Thymus (tissue), 14 donors: ENCODE measurements at places on chromosomes 11 and 22.

GRCh38 chr22:44186737-44187136 is 6.0 kb downstream of the PARVG start:
- no peak for DNase-seq

DNA sequence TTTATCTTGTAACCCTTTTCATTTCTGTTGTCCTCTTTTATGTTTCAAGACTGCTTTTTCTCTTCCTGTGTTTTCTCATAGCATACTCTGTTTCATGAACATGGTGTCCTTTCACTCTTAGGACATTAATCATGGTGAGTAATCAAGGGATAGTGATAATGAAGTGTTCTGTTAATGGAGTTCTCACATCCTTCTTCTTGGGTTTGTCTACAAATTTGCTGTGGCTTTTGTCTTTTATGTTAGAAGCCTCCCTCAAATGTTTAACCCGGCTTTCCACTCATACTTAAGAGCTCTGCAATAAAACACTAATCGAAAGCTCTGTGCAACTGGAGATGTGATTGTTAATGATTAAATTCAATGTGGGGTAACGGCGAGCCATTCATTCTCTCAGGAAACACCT is 593.6 kb downstream of the NELL1 start:
- DNase-seq: no peak

DNA sequence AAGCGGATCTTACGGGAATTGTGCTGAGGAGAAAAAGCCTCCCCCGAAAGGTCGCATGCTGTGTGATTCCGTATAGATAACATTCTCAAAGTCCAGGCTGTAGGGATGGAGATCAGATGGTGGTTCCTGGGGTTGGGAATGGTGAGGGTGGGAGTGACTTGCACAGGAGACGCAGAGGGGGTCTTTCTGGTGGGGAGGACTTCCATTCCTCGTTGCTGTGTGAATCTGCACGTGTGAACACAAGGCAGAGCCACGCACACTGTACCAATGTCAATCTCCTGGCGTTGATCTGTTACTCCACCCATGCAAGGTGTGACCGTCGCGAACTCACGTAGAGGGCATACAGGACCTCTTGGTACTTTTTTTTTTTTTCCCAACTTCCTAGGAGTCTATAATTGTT is 59.0 kb upstream of the KCNQ1OT1 start:
- no peak for DNase-seq

GRCh38 chr11:122030286-122030685 is 85.7 kb downstream of the BLID start:
- peak; percentile 8 for DNase-seq

DNA sequence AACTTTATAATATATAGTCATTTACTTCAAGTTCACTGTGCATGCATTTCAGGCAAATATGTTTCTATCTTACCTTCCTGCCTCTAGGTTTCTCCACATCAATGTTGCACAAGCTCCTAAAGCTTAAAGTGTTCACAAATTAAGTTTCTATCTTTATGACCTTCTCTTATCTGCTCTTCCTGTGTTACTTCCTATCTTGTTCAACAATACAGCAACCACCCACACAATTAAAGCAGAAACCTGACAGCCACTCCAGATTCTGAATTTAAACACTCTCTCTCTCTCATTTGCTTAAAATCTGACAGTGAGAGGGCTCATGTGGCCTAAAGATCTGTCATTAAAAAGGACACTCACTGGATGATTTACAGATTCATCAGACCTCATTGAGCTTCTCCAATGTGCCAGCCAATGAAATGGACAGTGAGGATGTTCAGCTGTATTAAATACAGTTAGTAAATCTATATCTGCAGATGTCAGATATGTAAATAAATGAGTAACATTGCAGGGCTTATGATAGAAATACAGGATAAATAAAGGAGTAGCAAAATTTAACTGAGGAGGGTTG is 10.9 kb downstream of the PDGFD start:
- no peak for DNase-seq

DNA sequence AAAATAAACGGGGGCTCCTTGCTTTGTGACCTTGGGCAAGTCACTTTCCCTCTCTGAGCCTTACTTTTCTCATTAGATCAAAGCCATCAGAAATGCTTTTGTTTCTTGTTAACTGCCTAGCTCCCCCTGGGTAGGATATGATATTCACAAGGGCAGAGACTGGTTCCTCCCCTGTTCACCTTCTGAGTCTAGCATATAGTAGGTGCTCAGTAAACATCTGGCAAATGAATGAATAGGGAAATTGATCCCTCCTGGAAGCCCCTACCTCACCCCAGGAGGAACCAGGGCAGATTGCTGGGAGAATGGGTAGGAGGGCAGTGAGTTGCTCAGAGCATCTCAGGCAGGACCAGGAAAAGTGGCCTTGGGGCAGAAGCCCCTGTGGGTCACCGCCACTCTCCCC is 6.6 kb upstream of the SAC3D1 start:
- DNase-seq: no peak

DNA sequence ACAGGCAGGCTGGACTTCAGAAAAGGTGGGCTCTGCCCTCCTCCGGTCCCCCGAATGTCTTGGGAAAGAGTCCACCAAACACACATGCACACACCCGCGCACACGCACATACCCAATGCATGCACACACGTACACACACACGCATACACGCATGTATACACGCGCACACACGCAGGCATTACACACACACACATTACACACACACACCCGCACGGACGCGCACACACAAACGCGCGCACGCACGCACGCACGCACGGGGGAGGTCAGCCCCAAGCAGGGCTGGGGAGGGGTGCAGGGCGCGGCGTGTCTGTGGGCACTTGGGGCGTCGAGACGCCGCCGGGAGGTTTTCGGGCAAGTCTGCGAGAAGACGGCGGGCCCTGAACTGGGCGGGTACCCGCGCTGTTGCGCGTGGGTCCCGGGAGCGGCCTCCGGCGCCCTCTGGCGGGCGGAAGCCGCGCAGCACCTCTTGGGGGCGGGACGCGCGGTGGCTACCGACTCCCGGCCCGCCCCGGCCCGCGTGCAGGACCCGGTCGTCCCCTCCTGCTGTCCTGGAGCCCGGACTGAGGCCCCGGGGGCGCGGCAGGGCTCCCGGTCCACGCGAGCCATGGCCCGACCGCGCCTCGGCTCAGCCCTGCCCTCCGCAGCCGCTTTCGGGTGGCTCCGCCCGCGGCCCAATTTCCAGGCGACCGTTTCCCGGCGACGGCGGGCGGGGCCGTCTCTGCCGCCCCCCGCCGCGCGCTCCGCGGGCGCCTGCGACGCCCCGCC is 3.6 kb downstream of the SEPTIN5 start:
- peak; percentile 73 for DNase-seq

DNA sequence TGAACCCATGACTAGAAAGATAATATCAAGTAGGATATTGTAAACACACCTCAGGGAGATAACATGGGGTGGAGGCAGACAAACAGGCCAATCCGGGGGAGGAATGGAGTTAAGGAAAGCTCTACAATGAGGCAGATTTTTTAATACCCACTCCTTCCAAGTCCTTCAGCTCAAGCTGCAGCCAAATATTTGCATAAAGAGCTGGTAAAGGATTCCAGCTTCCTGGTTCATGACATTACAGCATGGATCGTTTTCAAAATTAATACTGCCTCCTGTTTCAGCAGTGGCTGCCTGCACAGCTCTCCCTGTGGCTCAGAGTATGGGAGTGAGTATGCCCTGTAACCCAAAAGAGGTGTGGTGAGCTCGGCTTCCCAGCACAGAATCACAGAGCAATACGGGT is 5.1 kb downstream of the POU2AF3 start:
- no peak for DNase-seq

- peak; percentile 5 for DNase-seq
Measured at GRCh38 chr11:45209891-45210699, 63.7 kb downstream of the PRDM11 start.

DNA sequence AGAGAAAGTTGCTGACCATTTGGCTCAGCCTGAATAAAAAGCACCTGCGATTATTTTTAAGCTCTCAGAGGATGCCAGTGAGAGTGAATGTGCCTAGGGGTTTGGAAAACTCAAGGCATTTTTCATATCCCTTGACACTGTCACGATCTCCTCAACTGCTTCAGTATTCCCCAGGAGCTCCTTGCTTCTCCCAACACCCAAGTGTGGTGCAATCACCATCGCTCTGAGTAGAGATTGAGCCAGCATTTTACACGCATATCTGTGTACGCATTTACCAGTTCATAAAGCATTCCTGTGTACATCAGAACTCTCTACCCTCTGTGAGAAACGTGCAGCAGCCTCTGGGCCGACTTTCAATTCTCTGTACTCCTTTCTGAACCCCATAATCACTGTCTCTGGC is 1.3 kb downstream of the SRRD start:
- no peak for DNase-seq

- DNase-seq: no peak
Measured at GRCh38 chr11:120958185-120958584, 65.7 kb upstream of the TBCEL start.

- DNase-seq: no peak
Measured at GRCh38 chr22:44130076-44130711, 50.5 kb upstream of the PARVG start.

- DNase-seq: no peak
Measured at GRCh38 chr11:46099963-46100316, 21.3 kb downstream of the PHF21A start.

GRCh38 chr11:63816166-63816565 is 2.9 kb downstream of the SPINDOC start:
- DNase-seq: no peak

DNA sequence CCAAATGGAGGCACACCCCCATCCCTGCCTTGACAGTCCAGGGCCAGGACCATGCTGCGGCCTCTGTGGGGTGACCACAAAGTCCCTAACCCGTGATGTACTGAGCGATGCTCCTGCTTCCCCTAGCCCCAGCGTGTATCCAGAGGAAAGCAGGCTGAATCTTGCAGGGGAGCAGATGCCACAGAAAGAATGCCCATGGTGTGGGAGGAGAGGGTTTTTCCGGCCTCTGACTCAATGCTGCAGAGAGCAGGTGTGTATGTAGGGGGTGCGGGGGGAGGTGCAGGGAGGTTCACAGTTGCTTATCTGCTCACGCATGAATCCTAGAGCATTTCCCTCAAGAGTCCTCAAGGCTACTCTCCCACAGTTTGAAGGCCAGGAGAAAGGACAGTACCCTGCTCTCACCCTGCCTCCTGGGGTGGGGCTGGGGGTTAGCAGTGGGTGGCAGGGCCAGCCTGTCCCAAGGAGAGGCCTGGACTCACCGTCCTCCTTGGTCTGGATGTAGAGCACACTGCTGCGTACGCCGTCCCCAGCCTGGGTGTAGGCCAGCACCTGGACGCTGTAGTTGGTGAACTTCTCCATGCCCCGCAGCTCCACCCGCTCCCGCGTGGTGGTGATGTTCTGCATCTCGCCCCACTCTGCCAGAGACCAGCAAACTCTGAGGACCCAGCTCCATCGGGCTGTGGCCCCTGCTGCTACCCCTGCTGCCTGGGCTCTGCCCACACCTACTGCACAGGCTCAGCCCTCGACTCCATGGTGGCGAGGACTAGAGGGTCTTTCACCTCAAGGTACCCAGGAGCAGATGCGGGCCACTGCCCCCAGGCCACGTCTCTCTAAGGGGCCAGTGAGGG is 130.8 kb downstream of the CEP164 start:
- no peak for DNase-seq

- DNase-seq: no peak
Measured at GRCh38 chr11:72141066-72141465, 5.5 kb downstream of the FOLR3 start.

DNA sequence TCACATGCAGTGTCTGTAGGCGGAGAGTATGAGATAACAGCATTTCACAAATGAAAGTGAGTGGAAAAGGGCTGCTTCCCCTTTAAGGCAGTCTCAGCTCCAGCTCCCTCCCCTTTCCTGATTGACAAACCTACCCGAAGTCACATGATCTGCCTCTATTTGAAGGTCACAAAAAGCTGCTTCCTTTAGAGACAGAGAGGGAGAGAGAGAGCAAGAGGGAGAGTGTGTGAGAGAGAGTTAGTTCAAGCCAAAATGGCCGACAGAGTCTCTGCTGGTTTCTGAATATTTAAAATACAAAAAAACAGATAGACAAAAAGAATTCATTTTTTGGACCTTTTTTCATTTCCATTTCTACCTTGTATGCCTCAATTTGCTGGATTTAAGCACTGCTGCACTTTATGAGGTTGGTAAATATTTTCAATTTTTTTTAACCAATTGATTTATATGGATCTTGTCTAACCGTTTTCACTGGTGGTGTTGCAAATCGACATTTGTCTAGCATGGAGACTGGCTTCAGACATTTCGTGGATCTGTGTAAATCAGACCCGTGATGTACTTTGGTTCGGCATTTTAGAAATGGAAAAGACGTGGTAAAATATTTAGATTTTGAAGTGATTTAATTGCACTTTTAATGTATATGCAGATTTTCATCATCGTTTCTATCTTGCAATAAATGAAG is at the start of gene TNRC6B:
TNRC6B (plus strand) TSS at position 188 of the 679 bp plus-strand sequence; CDS start at position 399, 211 bp downstream.
- DNase-seq: peak; percentile 84

- DNase-seq: no peak
Measured at GRCh38 chr11:18374956-18375355, 19.4 kb upstream of the LDHA start.

GRCh38 chr11:68950762-68951161 is 30.0 kb downstream of the MRGPRD start:
- DNase-seq: no peak

DNA sequence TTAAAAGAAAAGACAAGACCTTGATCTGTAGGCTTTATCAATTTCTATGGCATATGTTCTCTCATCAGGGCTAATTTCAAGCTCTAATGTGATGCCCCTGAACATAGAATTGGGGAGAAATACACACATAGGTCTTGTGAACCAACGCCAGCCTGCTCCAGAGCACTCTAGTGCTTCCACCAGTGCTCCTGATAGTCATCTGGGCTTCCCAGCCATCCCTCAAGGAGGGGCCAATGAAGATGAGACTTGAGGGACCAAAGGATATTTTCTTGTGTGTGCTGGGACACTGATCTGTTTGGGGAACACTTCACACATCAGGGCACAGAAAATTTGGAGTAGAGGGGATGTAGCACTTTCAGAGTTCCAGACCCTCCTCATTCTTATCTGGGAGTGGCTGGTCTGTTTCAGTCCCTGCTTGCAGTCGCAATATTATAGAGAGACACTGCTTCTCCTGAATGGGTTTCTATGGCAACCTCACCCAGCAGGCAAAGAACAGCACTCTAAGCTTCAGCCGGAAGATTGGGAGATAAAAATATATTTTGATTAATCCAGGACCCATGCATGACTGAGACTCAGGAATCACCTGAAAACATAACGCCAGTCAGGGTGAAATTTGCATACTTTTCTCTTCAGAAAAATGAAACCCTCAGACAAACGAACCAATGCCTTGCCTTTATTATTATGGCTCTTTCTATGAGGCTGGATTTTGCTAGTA is 28.4 kb upstream of the SCN3B start:
- no peak for DNase-seq

DNA sequence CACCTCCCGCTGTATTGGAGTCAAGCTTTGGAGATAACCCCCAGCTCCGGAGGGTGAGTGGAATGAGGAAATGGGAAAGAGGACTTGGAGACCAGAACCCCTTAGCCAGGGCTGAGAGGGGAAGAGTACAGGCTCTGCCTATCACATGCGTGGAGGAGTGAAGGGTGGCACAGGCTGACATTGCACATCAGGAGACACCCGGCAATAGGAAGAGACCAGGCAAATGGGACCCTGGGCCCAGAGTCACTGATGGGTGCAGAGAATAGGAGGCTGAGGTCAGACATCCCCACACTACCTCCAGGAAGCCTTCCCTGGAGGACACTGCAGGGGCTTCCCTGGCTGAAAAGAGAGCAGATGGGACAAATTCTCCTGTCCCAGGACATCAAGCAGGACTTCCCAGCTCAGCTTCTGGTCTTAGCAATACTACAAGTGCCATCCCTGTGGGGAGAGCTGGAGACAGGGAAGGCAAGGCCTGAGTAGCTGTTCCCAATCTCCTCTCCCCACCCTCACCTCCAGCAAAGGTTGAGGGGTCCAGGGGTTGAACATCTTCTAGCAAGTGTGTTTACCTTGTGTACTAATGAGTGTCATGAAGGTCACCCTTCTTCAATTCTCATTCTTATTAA is 160.7 kb downstream of the BUD13 start:
- DNase-seq: no peak
